ENCODE measurements at places on chromosomes 11 and 22.

DNA sequence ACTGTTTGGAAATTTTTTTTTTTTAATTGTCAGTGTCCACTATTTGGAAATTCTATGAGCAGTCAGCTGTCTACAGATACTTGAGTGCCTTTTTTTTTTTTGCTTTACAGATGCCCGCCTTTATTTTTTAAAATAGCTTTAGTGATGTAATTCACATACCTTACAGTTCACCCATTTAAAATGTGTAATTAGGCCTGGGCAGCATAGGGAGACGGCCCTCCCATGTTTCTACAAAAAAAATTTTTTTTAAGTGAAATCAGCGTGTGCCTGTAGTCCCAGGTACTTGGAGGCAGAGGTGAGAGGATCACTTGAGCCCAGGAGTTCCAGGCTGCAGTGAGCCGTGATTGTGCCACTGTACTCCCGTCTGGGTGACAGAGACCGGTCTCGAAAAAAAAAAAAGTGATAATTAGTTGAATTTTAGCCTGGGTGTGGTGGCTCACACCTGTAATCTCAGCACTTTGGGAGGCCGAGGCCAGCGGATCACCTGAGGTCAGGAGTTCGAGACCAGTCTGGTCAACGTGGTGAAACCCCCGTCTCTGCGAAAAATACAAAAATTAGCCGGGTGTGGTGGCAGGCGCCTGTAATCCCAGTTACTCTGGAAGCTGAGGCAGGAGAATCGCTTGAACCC lies 1.5 kb downstream of the ZNF143 start:
- DNase-seq, result no peak

- DNase-seq, result no peak
Observed at GRCh38 chr11:70353329-70353728, 45.0 kb upstream of the CTTN start.

DNA sequence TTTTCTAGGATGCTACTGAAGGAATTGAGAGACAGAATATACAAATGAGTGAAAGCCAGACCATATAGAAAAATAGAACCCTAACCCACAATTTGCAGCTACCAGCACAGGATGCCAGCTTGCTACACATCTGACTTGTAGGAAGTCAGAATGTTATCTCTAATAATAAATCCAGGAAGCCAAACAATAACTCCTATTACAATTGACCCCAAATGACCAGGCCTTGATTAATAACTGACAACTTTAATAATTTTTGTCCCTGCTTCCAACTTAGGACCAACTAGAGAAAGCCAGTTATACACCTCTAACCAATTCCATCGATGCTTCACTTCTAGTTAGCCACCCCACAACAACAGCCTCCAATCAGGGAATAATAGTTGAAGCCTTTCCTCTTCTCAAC lies 193.4 kb downstream of the CASP12 start:
- no peak for DNase-seq

DNA sequence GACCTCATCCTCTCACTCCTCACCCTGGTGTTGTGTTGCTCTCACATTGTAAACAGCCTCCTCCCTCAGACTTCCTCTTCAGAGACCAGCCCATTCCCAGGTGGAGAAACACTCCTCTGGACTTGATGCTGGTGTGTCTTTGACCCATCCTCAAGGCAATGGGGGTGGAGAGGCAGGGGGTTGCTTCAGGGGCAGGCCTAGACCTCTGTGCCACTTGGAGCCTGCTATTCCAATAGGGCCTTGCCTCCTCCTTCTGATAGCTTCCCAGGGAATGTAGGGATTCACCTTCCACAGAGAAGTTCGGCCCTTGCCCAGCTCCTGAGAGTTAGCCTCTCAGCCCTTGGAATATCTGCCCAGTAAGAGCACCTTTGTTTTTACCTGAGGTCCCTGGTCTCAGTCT lies 606.6 kb upstream of the CADM1 start:
- no peak for DNase-seq

DNA sequence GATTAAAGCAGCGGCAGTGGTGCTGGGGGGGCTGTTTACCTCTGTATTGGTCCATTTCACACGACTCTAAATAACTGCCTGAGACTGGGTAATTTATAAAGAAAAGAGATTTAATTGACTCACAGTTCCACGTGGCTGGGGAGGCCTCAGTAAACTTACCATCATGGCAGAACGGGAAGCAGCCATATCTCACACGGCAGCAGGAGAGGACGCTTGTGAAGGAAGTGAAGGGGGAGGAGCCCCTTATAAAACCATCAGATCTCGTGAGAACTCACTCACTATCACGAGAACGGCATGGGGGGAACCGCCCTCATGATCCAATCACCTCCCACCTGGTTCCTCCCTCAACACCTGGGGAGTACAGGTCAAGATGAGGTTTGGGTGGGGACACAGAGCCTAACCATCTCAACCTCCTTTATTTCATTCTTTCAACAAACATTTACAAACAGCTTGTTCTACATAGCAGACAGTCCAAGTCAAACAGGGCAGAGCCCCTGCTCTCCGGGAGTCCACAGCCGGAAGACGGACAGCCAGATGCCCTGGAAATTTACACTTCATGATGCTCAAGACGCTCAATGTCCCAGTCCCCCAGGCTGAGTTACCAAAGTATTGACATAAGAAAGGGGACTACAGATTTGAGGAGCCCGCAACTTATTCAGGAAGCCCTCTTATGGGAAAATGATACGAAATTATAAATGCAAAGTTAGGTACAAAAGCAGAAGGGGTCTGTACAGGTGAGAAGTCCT lies 26.3 kb upstream of the HMGXB4 start:
- DNase-seq, result no peak

DNA sequence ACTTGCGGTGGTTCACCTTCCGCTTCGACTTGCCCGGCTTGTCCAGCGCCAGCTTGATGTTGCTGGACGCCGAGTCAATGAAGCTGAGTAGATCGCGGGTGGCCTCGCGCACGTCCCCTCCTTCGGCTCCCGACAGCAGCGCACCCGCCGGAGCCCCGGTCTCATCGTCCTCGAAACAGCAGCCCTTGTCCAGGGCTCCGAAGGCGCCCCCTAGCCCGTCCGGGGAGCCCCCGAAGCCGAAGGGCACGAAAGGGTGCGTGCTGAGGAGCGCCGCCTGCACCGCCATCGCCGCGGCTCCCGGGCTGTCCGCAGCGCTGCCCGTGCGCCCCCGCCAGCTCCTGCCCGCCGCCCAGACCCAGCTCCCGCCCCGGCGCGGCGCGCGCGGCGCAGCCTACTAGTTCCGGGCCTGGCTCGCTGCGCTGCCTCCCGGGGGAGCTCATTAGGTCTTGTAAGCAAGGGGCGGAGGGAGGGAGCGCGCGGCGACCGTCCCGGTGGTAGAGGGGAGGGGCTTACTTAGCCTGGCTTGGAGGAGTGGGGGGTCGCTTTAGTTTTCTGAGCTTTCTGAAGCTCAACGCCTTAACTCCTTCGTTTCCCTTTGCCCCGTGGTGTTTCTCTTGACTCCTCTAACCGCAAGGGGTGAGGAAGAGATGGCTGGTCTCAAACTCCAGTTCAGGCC lies at the start of gene FAM181B:
TSS of gene FAM181B (minus strand) at position 421 of the 676 bp plus-strand sequence. CDS start at position 286, 135 bp downstream.
- DNase-seq, result no peak

- no peak for DNase-seq
Observed at GRCh38 chr11:66126064-66126463, 56.0 kb downstream of the PACS1 start.

DNA sequence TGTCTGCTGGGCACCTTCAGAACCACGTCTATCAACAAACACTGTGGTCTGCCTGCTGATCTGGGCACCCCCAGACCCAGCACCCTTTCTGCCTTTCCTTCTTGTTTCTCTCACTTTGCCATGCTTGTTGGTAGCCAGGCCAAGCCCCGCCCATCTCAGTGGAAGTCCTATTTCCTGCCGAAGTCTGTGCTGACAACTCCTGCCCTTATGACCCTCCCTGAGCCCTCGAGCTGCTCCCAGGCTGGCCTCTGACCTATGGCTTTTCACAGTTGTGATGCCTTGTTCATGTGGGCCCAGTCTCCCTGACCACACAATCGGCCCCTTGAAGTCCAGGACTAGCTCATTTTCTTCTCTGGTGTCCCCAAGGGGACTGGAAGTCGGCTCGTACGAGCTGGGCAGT lies 132.1 kb downstream of the DSCAML1 start:
- DNase-seq, result no peak

DNA sequence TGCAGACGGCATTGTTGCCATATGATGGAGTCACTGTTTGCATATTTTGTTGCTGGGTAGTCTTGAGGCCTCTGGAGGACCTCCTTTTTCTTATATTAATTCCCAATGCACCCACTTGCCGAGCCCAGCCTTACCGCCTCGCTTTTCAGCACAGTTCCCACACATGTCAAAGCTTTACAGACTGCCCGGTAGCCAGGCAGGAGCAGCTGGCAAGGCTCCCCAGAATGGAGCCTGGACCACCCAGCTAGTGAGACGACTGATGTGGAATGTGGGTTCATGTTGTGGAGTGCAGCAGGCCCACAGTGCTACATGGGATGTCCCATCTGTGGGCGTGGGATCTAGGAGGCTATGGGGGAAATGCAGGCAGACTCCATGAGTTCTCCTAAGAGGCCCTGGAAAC lies 99.4 kb upstream of the MTMR2 start:
- DNase-seq, result no peak

DNA sequence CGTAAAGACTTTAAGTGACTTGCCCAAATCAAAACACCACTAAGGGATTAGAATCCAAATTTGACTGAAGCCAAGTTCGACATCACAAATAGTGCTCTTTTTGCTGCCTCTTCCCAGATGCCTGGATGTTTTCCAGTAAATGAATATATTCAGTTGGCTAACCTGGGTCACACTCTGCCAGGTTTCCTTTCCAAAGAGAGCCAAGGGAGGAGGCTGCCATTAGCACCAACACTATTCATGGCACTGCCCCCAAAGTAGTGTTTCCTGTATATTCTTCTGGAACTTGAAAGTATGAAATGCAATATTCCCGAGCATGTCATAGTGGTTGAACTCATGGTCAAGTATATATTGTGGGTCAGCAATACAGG lies 219.3 kb upstream of the UBASH3B start:
- no peak for DNase-seq

DNA sequence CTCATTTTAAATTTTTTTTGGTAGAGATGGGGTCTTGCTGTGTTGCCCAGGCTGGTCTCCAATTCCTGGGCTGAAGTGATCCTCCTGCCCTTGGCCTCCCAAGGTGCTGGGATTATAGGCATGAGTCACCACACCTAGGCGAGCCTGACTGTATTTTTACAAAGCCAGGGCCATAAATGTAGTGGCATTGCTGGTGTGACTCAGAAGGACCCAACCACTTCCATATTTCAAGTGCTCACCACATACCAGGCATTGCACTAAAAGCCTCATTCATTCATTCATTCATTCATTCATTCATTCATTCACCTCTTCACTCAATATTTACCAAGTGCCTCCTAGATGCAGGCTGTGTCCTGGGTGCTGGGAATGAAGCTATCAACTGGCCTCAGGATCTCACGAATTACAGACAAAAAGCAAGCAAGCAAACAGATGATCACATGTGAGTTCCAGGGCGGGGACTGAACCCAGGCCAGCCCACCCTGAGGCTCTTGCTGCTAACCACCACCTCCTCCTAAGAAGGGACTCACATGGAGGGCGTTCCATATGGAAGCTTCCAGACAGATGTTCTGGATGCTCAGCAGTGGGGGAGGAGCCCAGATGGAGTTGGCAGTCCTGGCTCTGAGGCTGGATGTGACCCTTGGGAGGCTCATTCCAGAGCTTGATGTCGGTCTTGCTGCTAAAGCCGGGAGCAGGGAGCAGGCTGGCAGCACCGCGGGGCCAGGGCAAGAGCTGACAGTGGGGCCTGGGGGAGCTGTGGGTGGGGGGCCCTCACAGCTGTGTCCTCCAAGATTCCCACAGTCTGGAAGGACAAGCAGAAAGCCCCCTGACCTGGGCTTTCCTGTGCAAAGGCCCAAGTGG lies 158.8 kb downstream of the CTTN start:
- DNase-seq, result no peak

GRCh38 chr11:121717296-121717695 lies 264.5 kb upstream of the SORL1-AS1 start:
- DNase-seq, result no peak

DNA sequence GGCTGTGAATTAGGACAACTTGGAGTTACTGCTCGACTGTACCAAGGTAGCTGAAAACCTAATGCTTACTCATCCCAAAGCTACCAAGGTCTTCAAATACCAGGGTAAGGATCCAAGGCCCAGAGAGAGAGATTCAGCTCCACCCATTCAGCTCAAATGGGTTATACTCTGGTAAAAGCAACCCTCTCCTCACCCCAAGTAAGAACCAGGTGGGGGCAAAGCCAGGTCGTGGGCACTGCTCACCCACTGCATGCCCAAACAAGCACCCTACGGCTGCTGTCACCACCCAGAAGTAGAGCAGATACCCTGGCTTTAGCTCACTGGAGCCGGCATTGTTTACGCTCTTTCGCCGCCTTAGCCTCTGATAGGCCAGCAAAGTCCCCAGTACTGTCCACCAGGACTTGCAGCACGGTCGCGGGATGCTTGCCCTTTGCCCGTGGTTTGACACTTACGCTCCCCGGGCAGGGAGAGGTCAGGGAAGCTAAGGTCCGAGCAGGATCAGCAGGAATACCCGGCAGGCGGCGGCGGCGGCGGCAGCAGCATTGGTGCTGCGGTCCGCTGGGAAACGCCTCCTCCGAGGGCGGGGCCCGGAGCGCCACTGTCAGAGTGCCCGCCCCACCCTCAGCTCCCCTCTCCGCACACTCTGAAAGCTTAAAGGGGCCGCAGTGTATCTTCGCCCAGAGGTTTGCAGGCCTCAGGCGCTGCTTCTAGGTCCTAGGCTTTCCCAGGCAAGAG lies 19.6 kb downstream of the CKAP5 start:
- peak; percentile 56 for DNase-seq

DNA sequence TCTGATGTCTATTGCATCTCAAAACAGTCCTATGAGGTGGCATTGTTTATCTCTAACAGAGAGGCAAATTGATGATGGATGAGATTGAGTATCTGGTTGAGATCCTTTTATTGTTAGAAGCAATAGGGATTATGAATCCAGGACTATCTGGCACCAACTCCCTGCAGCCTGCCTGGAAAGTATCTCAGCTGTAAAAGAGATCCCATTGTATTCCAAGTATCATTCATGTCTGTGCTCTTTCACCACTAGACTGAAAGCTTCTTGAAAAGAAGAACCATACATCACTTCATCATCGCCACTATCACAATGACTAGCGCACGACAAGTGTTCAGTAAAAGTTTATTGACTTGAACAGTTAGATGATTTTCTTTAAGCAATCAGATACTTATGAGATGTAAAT lies 41.9 kb upstream of the PCF11 start:
- no peak for DNase-seq

DNA sequence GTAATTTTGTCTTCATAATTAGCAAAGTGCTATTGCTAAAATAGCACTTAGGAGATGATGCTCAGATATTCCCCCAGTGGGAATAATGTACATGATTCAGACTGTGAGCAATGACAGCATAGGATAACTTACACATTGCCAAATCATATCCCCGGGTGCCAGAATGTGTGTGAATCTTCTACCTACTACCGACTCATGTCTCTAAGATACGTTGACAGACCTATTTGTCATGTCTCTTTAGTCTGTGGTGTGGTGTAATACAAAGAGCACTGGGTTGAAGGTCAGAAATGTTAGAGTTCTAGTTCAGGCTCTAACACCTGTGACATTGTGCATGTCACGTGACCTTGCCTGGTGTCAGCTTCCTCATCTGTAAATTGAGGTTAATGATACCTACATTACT lies 31.0 kb upstream of the PICALM start:
- DNase-seq, result no peak
